Fibroblast of gingiva (primary cell): ENCODE measurements at places on chromosomes 3 and 15.

DNA sequence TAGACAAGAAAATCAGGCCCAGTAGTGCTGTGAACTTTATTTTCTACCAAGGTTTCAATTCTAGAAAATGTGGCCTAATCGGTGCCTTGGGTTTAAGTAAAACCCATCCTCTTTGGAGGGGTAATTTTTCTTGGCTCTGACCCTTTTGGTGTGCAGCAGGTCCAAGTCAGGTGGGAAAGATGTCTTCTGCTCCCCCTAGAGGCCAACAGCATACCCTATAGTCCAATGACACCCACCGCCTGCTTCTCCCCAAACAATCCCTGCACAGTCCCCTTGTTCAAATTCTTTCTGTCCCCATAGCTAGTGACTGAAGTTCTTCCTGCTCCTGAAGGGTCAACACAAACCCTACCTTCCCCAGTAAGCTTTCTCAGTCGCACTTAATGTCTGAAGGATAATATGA lies 261.8 kb upstream of the GOLGA6L4 start:
- no peak for DNase-seq

GRCh38 chr3:111277226-111277625 lies 205.6 kb downstream of the NECTIN3 start:
- peak; percentile 32 for DNase-seq

- no peak for DNase-seq
Observed at GRCh38 chr3:140527156-140527555, 150.7 kb upstream of the TRIM42 start.

DNA sequence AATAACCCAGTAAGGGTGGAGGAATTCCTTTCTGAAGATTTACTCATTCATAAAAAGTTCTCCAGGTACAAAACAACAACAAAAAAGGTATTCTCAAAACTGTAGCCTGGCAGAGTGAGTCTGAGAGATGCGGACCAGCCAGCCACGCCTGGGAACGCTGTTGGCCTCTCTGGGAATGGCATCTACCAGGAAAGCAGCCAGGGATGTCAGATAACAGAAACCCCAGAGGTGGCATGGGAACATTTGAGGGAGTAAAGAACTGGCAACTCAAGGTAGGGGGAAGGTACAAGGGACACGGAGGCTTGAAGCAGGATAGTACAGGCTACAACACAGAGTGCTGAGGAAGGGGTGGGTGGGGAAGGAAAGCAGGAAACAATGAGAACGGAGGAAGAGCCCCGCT lies 7.1 kb upstream of the AP3S2 start:
- DNase-seq: no peak

DNA sequence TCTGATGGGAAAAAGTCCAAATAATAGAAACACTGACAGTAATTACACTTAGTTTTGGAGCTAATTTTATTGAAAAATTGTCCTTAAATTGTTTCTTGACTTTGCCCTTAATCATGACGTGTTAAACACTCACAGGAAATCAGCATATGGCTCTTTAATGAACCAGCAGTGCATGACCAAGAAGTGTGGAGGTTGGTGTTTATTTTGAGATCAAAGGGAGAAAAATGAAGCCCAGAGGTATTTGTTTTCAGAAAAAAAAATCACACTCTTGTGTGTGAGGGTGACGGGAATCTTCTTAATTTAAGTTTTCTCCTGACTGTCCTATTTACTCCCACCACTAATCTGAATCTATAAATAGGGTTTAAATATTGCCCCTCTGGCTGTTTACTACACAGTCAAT lies 28.8 kb upstream of the SYNM start:
- no peak for DNase-seq

DNA sequence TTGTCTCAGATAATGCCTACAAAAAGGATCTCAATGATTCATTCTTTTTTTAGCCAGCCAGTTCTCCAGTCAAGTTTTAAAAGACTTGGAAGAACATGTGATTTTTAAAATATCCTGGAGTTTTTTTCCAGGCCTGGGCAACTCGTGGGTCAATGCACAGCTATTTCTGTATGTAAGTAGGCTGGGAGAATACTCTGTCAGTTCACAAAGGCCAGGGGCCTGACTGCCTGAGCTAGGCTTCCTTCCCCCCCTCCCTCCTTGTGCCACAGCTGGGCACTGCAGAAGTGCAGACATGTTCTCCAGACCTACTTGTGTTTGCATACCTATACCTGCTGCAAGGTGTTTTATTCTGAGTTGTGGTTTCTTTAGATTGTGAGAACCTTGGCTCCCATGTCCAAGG lies 43.7 kb downstream of the CTDSPL start:
- no peak for DNase-seq

DNA sequence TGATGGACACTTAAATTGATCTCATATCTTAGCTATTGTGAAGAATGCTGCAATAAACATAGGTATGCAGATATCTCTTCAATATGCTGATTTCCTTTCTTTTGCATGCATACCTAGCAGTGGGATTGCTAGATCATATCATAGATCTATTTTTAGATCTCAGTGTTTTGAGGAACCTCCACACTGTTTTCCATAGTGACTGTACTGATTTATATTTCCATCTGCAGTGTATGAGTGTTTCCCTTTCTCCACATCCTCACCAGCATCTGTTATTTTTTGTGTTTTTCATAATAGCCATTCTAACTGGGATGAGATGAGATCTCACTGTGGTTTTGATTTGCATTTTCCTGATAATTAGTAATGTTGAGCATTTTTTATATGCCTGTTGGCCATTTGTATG lies 17.1 kb upstream of the RASA2 start:
- DNase-seq: no peak

DNA sequence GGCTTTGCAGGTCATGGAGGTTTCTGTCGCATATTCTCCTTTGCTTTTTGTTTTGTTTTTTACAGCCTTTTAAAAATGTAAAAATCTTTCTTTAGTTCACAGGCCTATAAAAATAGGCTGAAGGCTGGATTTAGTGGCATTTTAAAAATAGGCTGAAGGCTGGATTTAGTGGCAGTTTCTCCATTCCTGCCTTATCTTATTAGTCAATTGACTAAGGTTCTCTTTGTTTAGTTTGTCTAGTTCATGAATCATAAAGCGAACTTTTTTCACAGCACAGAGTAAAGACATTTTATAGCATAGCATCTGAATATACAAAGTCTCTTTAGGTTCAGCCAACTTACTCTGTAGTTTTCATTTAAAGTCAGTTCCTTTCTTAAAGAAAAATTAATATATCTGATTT lies 31.4 kb downstream of the AP4E1 start:
- DNase-seq: no peak

DNA sequence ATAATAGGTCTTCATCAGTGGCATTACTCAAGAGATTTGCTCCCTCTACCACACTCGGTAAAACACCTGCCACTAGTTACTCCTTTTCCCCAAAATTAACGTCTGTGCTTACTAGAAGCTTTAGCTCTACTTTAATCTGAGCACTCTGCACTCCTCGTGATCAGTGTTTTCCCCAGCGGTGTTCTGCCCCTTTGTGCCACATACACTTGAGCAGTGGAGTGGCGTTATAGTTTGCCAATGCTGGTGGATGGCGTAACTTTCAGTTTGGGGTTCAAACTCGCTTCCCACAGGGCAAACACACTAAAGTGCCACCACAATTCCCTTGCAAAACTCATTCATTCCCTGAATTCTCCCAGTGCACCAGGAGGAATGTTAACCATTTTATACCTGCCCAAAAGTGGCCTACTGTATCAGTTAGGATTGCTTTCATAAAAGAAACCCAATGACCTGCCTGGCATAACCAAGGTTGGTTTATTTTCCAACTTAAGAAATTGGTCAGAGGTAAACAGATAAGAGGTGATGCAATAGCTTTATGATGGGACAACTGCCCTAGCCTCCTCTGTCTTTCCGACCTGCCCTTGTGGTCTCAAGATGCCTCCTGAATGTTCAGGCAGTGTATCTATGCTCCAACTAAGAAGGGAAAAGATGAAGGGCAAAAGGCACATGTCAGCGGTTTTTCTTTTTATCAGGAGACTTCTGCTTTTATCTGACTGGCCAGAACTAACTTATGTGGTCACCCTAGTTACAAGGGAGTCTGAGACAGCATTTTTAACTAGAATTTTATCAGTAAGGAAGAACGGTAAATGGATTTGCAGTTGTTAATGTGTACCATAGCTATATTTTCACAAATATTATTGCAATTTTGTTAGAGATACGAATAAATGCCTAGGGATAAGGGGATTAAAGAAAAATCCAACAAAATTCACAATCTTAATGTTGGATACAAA lies 83.9 kb downstream of the FSIP1 start:
- no peak for DNase-seq

- DNase-seq: no peak
Observed at GRCh38 chr15:81347910-81348309, 24.0 kb upstream of the STARD5 start.

DNA sequence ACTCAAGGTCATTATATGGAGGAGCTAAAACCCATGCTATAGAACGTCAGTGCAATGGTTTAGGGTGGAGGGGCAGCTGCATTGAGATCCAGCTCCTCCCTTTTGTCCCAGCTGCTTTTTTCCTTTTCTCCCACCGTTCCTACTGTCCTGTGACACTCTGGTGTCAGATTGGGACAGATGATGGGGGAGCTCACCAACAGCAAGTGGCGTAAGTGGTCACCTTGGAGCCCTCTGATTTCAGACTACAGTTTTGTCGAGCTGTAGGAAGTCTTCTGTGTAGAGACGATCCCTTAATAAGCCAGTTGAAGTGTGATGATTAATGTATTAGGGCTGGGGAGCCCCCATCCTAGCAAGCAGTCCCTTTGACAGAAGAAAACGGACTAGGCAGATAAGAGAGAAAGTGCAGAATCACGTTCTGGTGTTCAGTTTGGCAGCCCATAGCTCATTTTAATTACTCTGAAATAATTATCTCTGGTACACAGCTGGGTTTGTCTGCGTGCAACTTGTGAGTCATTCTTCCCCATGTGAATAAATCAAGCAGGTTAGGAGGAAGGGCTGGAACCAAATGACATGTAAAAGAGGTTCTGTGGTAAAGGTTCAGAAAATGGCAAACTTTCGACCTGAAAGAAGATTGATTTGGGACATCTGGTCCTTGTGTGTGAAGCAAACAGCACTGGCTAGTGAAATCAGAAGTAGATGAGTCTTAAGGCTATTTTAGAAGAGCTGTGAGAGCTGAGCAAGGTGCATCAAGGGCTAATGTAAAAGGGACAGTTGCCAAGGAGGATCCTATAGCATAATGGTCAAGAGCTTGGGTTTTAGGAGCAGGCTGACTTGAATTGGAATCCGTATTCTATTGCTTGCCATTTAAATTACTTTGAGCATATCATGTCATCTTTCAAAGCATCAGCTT lies 241.4 kb downstream of the EDEM1 start:
- DNase-seq: no peak
